HT-29 (cell line): ENCODE measurements at places on chromosomes 4 and X.

DNA sequence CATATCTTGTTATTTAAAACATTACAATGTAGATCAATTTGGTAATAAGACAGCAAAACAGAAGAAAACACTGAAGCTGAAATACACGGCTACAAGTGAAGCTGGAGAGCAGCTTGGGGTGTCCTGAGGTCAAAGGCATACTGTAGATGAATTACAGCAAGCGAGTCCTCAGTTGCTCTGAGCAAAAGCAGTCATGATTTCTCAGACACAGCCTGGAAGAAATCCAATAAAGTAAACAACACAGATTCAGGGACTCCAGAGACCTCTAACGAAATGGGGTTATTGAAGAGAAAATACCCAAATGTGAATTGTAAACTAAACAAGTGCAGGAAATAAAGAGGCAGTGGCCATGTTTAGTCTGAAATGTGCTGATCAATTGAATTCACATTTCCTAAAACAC lies 324.4 kb downstream of the CAMK2D start:
- DNase-seq: no peak

DNA sequence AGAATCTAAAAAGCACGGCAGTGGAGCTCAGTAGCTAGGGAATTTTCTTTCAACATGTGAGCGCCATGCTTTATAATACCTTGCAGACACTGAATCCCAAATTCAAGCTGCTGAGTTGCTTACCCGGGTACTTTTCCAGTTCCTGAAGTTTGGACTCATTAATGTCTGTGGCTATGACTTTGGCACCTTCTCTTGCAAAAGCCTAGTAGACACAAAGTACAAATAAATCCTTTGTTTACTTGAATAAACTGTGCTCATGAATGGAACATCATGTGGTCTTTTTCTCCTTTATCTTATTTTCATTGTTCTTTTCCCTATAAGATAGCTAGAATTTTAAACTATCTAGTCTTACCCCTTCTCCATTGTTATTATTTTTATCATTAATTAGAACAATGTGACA lies 4.6 kb downstream of the BDH2 start:
- DNase-seq: no peak

- no peak for DNase-seq
Observed at GRCh38 chr4:8130346-8131066, 28.1 kb downstream of the ABLIM2 start.

DNA sequence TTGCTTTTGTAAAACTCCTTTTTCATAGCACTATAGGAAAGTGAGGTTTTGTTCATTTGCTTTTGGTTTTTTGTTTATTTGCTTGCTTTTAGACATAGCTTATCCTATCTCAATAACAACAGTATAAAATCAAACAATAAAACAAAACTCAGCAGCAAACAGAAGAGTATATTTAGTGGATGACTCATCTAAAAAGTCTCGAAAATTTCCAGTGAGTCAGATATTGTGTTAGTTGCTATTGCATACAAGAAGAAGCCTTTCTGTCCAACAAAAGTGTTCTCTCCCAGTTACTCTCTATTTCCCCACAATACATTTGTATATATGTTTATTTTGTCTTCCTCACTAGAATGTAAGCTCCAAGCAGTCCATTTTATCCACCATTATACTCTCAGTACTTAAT lies 36.0 kb upstream of the NPNT start:
- peak; percentile 37 for DNase-seq

- DNase-seq: no peak
Observed at GRCh38 chr4:105645440-105645839, 63.0 kb downstream of the INTS12 start.

DNA sequence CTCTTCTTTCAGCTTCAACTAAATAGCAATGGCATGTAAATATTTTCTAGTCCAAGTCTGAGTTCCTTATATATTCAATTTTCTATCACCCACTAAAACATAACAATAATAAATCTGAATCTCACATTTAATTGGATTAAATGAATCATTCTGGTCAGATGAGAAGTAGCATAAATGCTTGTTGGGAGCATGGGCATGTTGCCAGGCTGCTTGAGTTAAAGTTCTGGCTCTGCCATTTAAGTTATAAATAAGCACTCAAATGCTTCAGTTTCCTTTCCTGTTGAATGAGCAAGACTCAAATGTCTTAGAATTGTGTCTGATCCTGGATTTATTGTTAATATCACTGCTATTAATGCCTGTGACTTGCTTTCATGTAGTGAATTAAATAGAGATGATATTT lies 496.3 kb downstream of the STPG2 start:
- no peak for DNase-seq

DNA sequence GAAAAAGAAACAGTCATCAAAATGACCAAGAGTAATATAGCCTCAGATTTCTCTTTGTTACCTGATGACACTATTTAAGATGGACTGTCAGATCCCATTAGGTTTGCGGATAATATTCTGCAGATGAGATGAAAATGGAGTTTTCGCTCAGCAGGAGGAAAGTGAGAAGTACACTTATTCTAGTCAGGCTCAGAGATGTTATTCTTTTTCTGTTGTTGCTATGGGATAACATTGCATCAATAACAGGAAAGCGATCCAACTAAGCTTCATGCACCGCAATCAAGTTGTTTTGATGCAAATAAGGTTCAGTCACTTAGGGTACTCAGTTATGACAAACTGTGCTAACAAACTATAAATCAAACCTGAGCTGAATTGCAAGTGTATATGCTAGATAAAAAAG lies 415.0 kb downstream of the CCSER1 start:
- no peak for DNase-seq

- DNase-seq: no peak
Observed at GRCh38 chr4:41932988-41933387, 2.2 kb upstream of the TMEM33 start.

DNA sequence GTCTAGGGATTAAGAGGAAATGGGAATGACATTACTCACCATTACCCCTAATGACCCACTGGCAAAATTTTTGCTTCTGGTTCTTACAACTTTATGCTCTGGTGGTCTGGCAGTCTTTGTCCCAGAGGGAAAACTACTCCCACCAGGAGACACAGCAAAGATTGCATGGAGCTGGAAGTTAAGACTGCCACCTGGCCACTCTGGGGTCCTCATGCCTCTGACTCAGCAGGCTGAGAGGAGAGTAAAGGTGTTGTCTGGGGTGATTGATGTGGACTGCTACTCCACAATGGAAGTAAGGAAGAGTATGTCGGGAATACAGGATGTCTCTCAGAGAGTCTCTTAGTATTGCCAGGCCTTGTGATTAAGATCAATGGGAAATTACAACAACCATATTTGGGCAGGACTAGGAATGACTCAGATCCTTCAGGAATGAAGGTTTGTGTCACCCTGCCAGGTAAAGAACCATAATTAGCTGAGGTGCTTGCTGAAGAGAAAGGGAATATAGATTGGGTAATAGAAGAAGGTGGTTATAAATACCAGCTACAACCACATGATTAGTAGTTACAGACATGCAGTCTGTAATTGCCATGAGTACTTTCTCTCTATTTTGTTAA lies 215.5 kb downstream of the GPAT3 start:
- DNase-seq: no peak

DNA sequence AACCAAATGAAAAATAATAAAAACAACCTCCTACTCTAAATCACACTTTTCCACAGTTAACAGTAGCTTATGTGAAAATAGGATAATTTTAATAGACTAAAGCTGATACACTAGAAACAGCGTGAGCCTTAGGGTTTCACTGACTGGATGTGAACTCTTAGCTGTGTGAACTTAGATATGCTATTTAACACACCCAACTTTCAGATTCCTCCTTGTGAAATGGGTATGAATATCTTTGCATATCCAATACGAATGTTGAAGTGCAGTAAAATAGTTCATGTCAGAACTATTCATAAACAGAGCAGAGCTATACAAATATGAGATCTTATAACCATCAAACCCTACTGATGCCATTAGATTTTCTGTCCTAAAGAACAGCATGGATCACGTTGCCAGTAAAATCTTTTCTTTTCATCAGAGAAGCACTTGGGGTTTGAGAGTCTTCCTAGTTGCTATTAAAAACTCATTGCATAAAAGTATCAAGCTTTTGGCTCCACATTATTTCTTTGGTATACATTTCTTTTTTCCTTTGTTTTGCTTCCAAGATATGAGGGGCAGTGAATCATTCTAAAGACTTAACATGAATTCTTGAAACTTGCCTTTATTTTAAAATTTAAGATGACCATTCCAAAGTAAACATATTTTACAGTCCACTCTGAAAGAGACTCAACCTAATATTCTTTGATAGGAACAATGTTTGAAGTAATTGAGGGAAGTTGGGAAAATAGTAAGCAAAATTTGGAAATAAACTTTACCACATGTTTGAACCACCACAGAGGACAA lies 102.4 kb downstream of the CPE start:
- DNase-seq: no peak
